Lung microvascular endothelial cell (primary cell): ENCODE measurements at places on chromosomes 16 and 17. TPM values are rescaled to one million over a fixed set of nuclear protein-coding genes. Genes with fewer than 3 reads are reported as not detected.

- peak; percentile 80 for DNase-seq
Observed at GRCh38 chr17:66904760-66905624, 59.5 kb upstream of the CACNG4 start.

The HSD11B2 gene
- not detected in 2 replicates for total RNA-seq

DNA sequence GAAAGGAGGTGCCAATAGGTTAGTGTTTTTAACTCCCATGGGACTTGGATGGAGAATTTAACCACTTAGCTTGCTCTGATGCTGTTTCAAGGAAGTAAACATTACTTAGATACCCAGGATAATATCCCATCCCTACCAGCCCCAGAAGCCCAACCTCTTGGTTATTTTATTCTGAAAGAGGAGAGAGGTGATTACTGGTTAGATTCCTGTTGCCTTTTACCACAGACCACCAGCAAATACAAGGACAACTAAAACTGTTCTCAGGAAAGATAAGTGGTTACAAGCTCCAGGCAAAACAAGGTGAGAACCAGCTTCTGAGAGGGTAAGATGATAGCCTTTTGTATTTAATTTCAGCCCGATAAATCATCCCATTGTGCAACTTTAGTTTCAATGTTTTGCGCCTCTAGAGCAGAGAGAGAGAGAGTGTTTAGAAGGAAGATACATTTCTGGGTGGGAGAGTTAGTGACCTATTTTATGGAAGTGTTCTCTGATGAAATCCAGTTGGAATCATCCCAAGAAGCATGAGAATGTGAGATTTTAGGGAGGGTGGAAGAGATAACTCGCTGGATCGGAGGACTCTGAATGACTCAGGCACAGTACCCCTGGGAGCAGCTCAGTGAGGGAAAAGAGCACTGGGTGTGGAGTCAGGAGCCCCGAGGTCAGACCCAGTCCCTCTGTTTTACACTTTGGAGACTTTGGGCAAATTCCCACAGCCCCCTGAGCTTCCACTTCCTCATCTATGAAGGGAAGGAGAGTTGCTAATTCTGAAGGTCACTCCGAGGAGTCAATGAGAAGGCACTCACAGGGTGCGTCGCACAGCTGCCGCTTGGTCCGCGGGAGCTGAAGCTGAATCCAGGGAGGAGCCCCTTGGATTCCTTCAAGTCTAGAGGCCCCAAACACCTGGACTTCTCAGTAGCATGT, 12.1 kb downstream of the GLP2R start:
- DNase-seq: no peak

- peak; percentile 17 for DNase-seq
Observed at GRCh38 chr16:69435977-69436820, 11.8 kb downstream of the CYB5B start.

GRCh38 chr17:9346296-9346926, 229.2 kb downstream of the STX8 start:
- DNase-seq: no peak

- peak; percentile 24 for DNase-seq
Observed at GRCh38 chr17:77634710-77635109, 323.8 kb upstream of the TNRC6C start.

The PTX4 gene
- total RNA-seq: under 0.01 TPM in 1 of 2 replicates, not detected in the other

GRCh38 chr17:28574526-28574925, 2.2 kb downstream of the ALDOC start:
- no peak for DNase-seq

DNA sequence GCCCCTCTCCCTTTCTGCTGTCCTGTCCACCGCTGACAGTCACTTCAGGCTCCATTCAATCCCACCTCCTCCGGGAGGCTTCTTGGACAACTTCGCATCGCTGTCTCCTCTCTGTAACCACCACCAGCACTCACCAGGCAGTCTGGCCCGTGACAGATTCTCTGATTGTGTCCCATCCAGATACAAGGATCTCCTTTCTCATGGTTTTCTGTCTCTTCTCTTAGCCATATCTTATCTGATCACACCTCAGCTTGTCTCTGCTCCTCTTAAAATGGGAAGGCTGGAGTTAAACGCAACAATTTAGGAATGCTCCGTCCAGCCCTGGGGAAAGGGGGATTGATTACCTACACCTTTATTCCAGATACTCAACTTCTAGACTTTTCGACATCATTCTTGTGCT, 56.9 kb upstream of the ARHGAP44 start:
- DNase-seq: no peak

DNA sequence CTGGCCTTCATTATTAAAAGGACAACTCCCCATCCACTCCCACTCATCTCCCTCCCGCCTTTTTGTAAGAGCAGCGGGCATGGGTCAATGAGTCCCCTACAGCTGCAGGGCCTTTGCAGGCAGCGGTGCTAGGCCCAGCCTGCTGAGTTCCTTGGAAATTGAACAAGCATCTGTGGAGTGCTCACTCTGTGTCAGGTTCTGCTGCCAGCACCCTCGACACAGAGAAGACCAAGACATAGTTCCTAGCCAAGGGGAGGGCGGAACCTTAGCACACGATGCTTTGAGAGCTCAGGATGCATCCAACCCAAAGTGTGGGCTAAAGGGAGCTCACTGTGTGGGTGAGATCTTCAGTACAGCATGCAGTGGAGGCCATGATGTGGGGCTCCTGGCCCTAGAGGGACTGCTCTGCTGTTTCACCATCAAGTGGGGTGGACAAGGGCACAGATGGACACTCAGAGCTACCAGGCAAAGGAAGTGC, 27.6 kb downstream of the RMI2 start:
- no peak for DNase-seq

GRCh38 chr16:67257486-67258160, 8.8 kb downstream of the SLC9A5 start:
- DNase-seq: no peak

The G6PC1 gene
- total RNA-seq: not detected in 2 replicates
